ENCODE measurements at places on chromosomes 2 and 18.

DNA sequence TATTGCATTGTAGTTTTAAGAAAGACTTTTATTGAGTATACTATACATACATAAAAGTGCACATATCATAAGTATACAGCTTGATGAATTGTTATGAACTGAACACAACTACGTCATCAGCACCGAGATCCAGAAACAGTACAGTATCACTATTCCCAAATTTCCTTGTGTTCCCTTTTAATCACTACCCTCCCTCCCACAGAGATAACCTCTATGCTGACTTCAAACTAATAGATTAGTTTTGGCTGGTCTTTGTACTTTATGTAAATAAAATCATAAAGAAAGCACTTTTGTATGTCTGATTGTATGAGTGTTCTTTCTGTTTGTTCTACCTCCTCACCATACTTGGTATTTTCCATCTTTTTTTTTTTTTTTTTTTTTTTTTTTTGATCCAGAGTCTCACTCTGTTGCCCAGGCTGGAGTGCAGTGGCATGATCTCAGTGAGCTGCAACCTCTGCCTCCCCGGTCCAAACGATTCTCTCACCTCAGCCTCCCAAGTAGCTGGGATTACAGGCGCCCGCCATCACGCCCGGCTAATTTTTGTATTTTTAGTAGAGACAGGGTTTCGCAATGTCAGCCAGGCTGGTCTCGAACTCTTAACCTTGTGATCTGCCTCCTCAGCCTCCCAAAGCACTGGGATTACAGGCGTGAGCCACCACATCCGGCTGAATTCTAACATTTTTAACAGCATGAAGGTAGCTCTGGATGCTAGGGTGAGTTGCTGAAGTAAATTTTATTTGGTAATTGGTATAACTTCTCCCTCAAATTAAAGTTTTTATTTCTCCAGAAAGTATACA lies 43.3 kb upstream of the RAB1A start:
- no peak for DNase-seq

DNA sequence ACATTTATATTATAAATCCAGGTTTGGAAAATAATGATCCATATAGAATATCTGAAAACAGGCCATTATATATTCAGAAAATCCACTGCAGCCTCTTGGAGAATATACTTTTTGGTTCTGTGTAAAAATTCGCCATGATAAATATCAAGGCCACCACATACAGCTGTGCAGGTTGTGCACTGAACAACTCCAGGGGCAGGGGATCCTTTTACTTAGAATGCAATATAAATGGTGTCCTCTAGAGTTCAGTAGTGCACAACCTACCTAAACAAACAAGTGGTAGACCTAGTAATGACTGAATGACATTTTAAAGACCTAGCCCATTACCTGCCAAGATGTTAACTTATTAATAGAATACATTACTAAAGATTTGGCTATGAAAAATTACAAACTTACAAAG lies 22.4 kb downstream of the MOGAT1 start:
- no peak for DNase-seq

GRCh38 chr2:169571571-169571970 lies 2.1 kb downstream of the FASTKD1 start:
- DNase-seq, result no peak

- DNase-seq, result no peak
Measured at GRCh38 chr2:101790416-101790815, 92.9 kb downstream of the MAP4K4 start.

GRCh38 chr2:202141329-202141947 lies 68.4 kb downstream of the KIAA2012 start:
- no peak for DNase-seq
